Hematopoietic multipotent progenitor cell treated with erythropoietin and hydrocortisone succinate and interleukin-3 and kit ligand, for 8 days (in vitro differentiated cells): ENCODE measurements at places on chromosomes 2 and 18.

DNA sequence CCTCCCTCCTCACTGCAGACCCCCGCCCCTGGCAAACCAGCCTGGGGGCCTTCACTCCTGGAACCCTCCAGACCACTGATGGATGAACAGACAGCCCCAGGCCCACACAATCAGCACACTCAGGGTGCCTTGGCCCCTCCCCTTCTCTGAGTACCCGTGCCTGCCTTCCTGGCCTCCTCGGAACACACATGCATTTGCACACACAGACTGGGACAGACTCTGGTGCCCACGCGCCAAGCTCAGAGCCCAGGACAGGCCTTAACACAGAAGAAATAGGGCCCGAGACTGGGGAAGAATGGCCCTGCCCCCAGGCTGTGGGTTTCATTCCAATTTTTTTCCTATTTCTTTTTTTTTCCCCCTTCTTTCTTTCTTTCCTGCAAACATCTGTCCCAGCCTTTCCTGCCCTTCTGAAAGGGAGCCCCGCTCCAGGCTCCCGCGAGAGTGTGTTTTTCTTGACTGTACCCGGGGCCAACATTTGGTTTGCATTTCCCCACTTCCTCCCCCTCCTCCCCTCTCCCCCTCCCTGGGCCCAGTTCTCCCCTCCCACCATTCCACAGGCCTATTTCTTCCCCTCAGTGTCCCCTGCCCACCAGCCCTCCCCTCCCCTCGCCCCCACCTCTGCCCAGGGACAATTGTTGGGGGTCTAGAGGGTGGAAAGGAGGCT, 618 bp upstream of the TNS1 start:
- no peak for DNase-seq

GRCh38 chr18:48539406-48540250, 797 bp downstream of the CTIF start:
- peak; percentile 31 for DNase-seq

DNA sequence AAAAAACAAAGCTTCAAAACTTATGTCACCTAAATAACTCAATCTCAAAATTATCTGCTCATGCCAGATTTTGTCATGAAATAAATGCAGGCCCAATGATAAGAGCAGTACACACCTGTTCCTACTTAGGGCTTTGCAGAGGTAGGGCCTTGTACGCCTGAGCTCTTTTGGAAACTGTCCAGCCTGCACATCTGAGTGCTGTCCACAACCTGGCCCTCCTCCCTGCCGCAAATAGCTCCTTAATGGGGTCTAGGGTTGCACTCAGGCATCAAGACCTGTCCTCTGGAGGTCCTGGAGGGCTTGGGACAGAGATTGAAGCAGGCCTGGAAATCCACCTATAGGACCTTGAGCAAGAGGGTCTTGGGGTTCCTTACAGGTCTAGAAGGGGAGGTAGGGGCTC, 115.4 kb upstream of the CCDC195 start:
- DNase-seq: no peak

DNA sequence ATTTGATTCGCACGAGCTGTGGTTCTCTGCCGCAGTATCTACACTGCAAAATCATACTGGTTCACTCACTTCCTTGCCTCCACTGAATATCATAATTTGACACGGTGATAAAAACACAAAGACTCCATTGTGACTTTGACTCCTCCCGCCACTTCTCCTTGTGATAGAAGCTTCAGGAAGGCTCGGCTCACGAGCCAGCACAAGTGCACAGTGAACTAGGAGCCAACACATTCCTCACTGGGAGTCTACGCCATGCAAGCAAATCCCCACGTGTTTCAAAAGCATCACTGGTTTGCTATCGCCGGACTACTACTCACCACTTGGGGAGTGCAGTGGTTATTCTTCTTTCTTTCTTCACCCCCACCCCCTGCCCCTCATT, 293.3 kb upstream of the PARD3B start:
- DNase-seq: no peak

GRCh38 chr2:9206991-9207640, 504 bp downstream of the ASAP2 start:
- no peak for DNase-seq

GRCh38 chr2:75130171-75130570, 69.1 kb downstream of the TACR1 start:
- peak; percentile 5 for DNase-seq

DNA sequence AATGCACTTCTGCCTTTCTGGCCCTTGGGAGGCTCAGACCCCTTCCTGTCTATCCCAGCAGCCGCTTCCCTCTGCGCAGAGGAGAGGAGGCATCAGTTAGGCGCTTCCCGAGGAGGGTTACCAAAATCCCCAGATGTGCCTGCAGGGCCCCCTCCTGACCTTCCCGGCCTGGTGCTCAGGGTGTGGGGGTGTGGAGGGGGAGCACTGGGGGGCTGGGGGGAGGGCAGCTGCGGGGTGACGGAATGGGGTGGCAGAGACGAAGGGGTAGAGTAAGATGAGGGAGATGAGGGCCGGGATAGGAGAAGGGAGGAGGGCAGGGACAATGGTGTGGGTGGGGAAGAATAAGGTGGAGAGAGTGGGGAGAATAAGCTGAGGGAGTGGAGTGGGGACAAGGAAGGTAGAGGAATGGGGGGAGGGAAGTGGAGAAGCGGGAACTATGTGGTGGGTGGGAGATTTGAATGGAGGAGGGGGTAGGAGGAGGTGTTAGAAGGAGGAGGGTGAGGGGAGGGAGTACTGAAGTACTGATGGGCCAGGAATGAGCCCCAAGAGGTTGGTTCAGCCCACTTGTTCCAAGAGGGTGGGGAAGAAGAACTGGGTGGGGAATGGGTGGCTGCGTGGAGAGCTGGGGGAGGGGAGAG, 6.5 kb upstream of the ZAP70 start:
- no peak for DNase-seq

GRCh38 chr2:238345297-238345968, 25.1 kb downstream of the TRAF3IP1 start:
- DNase-seq: no peak

DNA sequence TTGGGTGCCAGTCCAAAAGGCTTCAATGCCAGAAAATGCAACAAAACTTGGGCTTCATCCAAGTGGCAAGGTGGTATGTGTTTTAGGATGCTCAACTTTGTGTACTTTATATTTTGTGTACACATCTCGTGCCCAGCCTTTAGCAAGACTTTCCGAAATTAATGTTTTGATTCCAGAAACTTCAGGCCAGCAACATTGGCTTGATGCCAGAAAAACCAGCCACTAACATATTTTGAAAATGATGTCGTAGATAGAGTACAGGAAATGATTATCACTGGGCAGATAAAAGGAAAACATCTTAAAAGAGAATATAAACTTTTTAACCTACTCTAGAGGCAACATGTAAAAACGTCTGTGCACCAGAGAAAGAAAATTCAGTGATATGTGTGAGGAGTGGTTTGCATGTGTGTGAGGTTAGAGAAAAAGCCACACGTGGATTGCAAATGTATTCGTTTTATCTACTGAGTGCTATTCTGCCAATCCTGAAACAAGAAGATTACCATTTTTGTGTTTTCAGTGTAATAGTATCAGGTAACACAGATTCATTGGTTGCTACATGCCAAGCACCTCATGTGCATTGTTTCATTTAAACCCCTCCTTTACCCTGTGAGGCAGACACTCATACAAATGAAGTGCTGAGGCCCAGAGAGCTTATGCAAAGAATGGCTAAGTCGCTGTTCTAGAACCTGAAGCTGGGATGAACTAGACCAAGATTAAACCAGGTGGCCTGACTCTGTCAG, 264.8 kb downstream of the C1D start:
- no peak for DNase-seq

DNA sequence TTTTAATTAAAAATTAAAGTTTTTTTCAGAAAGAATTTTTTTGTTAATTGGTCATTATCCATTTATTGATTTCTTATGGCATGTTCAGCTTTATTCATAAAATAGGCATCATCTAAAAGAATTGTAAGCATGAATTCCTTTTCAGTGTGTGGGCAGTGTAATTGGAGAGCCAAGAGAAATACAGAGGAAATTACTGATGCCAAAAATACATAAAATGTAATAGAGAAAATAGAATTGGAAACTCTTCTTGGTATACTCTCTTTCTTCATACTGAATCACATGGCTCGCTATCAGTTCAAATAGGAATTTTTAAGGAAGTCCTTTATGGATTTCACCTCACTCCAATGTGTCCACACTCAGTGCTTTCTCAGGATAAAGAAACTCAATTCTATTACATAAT, 663.6 kb upstream of the NRXN1 start:
- DNase-seq: no peak

GRCh38 chr18:22034276-22034675, 135.1 kb upstream of the GATA6 start:
- no peak for DNase-seq

DNA sequence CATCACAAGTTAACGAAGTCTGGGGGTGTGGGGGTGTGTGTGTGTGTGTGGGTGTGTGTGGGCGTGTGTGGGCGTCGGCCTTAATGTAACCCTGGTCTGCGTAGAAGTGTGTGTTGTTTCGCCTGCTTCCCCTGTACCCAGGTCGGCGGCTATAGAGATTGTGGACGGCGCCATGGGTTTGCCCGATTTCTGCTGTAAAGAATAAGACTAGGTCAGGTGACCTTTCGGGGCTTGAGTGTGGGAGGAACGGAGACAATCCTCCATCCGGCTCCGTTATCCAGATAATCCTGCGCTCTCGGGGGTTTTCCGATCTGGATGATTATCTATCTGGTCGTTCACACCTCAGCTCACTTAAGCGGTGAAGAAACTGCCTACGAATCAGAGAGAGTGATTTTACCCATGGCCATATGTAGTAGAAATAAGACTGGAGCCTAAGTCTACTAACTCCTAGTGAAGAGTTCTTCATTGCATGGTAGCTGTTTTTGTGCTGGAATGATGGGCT, 543 bp downstream of the HADHB start:
- DNase-seq: peak; percentile 65

- DNase-seq: no peak
These were observed 238.8 kb downstream of the SLC8A1 start for GRCh38 chr2:40213071-40213470.

GRCh38 chr2:74762789-74763188, 71.1 kb upstream of the HK2 start:
- DNase-seq: peak; percentile 29

GRCh38 chr2:17752892-17753802, 463 bp downstream of the SMC6 start:
- peak; percentile 86 for DNase-seq

GRCh38 chr2:56088411-56088810, 95.4 kb upstream of the CCDC85A start:
- DNase-seq: no peak

DNA sequence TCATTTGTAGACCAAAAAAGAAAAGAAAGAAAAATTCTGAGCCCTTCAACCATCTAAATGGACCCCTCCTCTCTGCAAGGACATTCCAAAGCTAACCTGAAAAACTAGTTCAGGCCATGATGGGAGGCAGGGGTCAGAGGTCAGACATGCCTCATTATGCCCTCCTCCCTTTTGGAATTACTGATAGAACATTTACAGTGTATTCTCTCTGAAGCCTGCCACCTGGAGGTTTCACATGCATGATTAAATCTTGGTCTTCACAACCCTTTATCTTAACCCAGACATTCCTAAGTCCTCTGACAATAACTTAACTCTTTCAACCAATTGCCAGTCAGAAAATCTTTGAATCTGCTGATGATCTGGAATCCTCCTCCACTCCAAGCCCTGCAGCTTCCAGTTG, 86.0 kb downstream of the SPP2 start:
- DNase-seq: no peak

- DNase-seq: no peak
These were observed 107.8 kb upstream of the TPO start for GRCh38 chr2:1305342-1306013.

DNA sequence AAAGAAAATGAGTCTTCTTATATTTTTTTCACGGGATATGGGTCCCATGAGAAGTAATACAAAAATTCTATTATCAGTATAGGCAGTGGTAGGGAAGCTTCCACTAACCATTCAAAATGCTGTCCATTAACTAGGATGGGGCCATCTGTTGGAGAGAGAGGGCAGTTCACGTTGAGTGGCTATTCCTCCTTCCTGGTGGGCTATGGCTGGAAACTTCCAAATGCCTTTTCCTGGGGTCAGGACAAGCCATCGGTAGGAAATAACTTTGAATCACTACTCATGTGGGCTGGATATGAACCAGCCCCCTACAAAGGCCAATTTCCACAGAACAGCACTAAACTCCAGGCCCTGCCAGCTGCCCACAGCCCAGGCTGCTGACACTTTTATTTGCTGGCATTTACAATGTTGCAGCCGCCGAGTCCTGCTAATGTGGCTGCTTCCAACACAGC, 156.1 kb upstream of the HNRNPA3 start:
- no peak for DNase-seq

DNA sequence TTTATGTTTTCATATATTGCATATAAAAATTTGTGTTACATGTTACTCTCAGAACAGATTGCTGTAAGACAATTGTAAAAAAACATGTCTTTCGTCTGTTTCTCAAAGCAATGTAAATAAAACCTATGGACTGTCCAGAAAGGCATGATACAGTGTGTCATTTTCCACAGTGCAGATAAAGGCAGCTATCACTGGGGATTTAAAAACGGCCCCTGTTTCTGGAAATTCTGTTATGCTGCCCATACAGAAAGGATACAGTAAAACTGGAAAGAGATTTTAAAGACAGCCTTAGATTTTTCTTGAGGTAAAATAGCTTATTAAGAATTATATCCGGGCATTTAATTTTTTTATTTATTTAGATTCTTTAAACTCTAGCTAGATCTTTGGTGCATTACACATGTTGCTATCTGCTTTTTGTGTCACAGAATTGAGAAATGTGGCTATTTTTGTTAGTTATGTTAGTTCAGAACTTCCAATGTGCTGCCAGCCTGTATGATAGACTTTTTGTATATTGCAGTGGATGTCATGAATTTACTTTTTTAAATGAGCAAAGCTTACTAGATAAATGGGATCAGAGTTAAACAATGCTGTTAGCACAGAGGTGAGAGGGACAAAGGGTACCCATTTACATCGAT, 859 bp upstream of the INO80D start:
- peak; percentile 75 for DNase-seq

DNA sequence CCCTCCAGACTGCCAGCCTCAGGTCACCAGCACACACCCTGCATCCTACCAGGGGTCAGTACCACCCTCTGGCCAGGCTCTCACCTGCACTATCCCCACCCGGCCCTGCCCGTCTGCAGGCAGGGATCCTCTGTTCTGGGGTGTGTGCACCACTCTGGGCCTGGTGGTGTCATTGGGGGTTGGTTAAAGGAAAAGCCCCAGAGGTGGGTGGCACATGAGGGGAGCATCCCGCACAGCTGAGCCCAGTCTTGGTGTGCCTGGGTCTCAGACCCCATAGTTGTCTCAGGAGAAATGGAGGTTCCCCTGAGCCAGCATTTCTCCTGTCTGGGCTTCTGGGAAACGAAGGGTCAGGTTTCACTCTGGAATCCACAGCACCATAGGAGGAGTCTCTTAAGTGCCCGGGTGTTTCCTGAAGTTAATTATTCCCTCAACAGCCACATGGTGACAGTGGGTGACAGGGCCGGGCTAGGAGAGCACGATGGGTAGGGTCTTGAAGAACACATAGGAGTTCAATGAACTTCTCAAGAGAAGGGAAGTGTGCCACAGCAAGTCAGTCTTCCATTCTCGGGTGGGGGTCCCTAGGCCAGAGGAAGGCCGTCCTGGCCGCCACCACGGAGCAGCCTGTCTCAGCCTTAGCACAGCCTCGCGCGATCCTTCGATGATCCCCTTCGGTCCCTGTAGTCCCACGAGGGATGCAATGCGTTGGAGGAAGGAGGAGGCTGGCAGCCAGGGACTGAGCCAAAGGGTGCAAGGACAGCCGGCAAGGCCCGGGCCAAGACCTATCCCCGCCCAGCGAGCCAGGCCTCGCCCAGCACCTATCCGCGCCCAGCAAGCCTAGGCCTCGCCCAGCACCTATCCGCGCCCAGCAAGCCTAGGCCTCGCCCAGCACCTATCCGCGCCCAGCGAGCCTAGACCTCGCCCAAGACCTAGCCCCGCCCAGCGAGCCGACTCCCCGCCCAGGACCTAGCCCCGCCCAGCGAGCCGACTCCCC, 1.1 kb upstream of the FARP2 start:
- peak; percentile 79 for DNase-seq
